ENCODE measurements at places on chromosomes 11 and 22. TPM values are rescaled to one million over a fixed set of nuclear protein-coding genes. Genes with fewer than 3 reads are reported as not detected.

The C1QTNF4 gene
- total RNA-seq, result 6.4 TPM

The GAS2 gene
- 4.8 TPM for total RNA-seq

The PRDM10 gene
- 6.4 TPM for total RNA-seq

The PNPLA3 gene
- total RNA-seq, result not detected

The FERMT3 gene
- 26.2 TPM for total RNA-seq

The SLC22A8 gene
- not detected for total RNA-seq

The ADORA2A gene
- total RNA-seq, result 5.3 TPM

The GPR83 gene
- 0.41 TPM for total RNA-seq

The SHISAL1 gene
- 32.4 TPM for total RNA-seq

The RIN1 gene
- 2.0 TPM for total RNA-seq

The BTG4 gene
- not detected for total RNA-seq

The OR2AG1 gene
- not detected for total RNA-seq

GRCh38 chr22:35479359-35479758, 61.3 kb upstream of the RASD2 start:
- DNase-seq, result peak; percentile 91

- DNase-seq, result no peak
Measured at GRCh38 chr11:103862802-103863174, 173.7 kb upstream of the DDI1 start.

DNA sequence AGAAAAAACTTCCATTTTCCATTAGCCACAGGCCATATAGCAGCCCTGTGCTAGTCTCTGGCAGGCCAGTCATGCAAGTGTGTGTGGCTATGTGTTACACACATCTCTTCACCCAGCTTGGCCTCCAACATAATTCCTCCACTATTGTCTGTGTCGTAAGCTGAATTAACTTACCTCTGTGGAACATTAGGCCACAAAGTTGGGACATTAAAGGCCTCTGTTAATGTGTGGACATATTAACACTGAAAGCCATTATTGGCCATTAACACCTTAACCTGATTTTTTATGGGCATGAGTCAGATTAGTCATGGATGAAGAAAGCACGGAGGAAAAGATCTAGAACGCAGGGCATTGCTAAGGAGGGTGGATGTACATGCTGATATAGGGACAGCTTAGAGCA, 100.1 kb downstream of the DBX1 start:
- no peak for DNase-seq

GRCh38 chr22:43955883-43956782, 891 bp downstream of the SAMM50 start:
- no peak for DNase-seq

DNA sequence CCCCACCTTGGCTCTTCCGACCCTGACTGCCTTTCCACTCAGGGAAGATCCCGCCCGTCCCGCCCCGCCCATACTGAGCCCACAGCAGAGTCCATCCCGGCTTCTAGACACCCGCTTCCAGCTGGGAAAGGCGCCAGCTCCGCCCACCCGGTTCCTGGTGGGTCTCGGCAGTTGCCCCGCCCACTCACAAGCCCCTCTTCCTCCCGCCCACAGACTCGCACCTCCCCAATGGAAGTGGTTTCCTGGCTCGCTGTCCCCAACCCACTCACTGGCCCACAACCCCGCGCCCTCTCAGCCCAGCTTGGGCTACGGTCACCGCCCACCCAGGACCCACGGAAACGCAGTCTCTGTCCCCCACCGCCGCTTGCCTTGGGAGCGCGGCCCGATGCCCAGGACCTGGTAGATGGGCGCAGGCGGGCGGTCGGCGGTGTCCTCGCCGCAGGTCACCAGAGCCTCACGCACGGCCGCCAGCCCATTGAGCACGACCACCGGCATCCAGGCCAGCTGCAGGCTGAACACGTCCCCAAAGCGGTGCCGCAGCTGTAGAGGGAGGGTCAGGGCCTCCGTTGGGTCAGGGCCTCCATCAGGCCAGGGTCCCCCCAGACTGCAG, 22.2 kb upstream of the CYP2D6 start:
- DNase-seq, result no peak

GRCh38 chr22:30879415-30879797, 89.2 kb downstream of the MORC2 start:
- no peak for DNase-seq

- no peak for DNase-seq
Measured at GRCh38 chr11:60282286-60282685, 1.8 kb downstream of the MS4A4A start.

GRCh38 chr11:64556044-64556720, 34.8 kb upstream of the SLC22A12 start:
- peak; percentile 65 for DNase-seq

- DNase-seq, result no peak
Measured at GRCh38 chr11:13110929-13111812, 102.1 kb downstream of the RASSF10 start.

GRCh38 chr11:116432301-116432700, 340.5 kb downstream of the BUD13 start:
- DNase-seq, result no peak

- no peak for DNase-seq
Measured at GRCh38 chr11:1549338-1550330, 22.4 kb downstream of the DUSP8 start.

GRCh38 chr22:42841444-42841843, 15.6 kb downstream of the ARFGAP3 start:
- no peak for DNase-seq

- no peak for DNase-seq
Measured at GRCh38 chr11:6988506-6988905, 31.6 kb downstream of the ZNF214 start.

Data from sigmoid colon (tissue), 7 donors.